ENCODE measurements at places on chromosomes 5 and 9.

DNA sequence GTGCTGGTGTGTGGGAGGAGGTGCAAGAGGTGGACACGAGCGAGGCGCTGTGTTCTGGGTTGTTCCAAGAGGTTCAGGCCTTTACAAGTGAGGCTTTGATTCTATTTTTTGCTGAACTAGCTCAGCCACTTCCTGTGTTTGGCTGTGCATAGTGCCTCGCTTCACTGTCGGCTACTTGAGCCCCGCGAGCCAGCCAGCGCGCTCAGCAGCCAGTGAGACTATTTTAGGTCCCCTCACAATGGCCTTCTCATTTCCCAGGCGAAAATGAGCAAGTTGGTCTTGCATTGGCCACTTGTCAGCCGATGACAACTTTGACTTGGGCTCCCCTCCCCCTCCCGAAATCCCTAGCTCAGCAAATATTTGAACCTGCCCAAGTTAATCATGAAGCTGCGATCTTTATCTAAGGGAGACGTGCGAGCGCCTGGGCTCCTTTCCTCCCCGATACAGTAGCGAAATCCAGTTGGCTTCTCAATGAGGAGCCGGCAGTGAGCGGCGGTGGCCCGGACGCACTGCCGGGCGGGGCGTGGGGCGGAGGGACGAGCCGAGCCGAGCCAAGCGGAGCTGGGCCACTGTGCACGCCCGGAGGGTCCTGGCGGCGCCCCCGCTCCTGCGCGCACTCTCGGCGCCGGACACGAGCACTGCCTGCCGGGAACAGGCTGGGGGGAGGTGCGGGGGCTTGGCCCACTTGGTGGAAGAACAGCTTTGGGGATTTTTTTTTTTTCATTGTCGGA, 72.6 kb downstream of the PIK3R1 start:
- DNase-seq = peak; percentile 41

DNA sequence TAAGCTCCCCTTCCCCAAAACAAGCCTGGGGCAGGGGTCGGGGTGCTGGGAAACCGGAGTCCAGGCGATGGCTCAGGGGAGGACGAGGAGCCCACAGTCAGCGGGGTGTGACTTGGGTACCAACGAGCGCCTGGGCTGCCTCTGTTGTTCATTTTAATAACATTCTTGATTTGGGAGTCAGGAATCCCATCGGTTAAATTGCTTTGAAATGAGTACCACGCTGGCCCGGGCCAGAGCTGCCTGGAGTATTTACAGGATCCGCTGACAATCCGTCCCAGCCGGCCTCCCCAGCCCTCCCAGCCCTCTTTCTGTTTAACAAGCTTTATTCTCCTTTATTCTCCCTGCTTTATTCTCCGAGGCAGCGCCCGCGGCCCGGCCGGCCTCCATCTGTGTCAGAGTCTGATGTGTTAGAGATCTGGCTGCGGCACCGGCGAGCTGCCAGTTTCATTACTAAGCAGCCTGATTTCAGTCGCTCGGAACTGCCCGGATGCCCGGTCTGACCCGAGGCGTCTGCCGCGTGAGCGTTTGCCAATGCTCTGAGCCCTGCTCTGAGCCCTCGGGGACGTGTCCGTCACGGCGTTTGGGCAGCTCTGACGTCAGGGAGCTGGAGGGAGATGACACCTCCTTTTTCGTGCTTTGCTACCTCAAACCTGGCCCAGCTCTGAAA, 16.5 kb upstream of the QRFP start:
- no peak for DNase-seq

DNA sequence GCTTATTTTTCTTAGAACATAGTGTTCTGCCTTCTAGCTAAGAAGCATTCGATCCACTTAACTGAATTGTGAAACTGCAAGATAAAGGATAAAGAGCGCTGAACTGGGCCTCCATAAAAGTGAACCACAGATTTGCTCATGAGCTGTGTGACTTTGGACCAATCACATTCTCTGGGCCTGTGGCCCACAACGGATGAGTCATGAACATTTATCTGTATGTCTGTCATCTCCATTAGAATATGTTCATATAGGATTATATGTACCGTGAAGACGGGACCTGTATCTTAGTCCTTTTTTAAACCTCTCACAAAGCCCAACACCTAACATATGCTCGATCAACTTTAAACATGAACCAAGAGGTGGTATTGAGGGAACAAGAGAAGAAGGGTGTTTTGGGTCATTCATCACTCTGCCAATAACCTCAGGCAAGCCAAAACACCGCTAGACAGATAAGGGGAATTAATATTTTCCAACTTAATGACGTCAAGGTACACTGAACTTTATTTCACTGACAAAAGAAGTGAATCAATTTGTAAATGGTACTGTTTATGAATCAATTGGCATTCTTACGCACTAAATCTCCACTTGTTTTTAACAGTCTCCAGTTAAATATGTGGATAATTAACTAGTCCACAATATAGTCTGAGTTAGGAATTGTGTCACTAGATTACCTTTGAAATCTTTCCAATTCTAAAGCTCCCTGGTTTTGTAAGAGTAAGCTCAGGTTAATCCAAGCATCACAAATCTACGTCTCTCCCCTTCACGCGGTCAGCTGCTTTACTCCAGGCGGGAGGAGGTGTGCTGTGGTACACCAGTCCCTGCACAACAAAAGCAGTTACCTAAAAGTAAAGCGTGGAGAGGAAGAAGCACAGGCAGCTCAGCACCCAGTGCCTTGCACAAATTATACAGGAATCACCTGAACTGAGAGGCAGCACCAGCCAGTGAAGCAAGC, 1.6 kb downstream of the TMEM245 start:
- peak; percentile 32 for DNase-seq

DNA sequence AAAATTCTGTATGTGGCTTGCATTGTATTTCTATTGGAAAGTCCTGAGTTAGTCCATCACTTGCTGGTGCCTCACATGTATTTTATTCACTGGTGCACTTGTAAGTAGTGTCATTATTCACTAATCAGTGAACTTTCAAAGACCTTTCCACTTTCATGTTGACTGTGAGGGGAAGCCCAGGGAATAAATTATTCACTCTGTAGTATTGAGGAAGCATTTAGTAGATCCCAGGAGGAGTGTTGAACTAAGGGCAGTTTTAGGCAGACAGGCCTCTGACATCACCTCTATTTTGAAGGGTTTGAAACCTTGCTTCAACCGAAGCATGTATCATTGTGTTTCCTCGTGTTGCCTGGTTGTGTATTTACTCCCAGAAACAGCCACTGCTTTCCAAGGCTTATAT, 705.4 kb upstream of the RIOK2 start:
- no peak for DNase-seq

DNA sequence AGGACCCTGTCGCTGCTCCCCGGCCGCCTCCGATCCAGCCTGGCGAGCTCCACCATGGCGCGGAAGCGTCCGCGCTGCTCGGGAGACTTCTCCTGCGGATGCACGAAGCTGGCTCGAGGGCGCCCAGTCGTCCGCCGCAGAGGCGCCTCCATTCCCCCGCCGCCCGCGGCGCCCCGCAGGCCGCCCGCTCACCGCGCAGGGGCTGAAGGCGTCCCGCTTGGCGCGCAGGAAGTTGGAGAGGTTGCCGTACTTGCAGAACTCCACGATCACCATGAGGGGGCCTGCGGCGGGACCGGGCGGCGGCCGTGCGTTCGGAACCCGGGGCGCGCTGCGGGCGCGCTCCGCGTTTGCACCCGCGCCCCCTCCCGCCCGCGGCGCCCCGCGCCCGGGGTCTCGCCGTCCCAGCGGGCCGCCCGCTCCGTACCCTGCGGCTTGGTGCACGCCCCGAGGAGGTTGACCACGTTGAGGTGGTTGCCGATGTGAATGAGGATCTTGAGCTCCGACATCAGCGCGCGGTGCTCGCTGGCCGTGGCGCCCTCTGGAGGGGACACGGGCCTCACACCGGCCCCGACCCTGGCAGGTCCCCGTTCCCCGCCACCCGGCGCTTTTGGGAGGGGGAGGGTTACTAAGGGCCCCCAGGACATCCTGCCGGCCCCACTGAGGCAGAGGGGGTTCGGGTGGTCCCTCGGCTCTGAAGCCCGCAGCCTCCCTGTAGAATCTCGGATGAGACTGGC, 27.7 kb upstream of the SCGB3A1 start:
- no peak for DNase-seq

GRCh38 chr9:126417043-126417442, 90.4 kb downstream of the MVB12B start:
- no peak for DNase-seq

DNA sequence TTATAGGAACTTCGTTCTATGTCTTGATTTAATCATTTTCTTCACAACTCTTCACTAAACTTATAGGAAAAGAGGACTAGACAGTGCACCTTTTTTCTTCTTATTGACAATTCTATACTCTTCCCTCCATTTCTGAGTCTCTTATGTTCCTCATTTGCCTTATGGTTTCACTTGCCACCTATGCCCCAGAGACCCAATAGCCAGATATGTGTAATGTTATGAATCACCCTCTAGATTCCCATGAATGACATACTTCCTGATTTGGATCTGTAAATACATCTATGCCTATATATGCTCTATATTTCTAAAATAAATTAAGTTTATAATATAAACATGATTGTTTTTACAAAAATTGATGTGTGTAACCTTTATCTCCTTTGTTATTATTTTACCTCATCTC, 514.1 kb upstream of the MEF2C start:
- DNase-seq = no peak

DNA sequence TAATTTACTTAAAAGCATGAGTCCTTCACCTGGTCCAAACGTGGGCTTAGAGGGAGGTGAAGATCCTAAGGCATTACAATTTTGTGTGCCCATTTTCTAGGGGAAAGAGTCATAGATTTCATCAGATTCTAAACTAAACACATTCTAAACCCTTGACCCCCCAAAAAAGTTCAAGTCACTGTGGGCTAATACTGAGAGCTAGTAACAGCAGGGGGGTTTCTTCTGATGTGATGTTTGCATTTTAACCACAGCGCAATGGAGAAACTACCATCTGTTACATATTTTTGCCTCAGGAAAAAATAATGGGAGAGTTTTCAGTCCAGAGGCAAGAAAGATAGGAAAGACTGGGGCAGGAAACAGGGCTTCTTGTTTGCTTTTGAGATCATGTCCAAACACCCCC, 110.8 kb upstream of the SLC1A3 start:
- no peak for DNase-seq

DNA sequence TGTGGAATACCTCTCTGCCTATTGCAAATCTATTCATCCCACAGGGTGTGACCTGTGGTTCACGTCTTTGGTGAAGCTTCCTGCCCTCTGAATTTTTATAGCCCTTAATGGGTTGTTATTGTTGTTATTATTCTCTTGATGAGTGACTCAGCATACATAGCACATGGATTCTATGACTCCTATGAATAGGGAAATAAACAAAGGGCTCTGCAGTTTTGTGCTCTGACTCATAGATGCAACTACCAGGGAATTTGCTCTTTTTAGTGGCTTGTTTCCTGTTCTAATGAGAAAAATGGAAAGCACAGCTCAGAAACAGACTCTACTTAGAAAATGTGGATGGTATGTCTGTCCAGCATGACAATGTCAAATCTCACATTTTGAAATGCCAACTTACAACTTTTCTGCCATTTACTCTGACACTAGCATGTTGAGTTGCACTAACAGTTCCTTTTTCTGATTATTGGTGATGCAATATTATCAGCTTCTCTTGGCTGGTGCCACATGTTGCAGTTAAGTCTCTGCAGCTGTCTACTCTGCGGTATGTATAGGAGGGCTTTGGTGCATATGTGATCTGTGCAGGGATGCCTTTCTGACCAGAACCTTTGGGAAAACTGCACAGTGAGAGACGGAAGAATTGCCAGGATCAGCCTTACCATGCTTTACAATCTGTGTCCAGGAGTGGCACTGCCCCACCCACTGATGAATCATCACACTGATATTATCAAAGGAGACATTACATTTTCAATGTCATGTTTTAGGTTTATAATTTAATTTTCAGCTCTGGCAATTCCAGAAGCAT, 996.4 kb upstream of the WWC1 start:
- no peak for DNase-seq

DNA sequence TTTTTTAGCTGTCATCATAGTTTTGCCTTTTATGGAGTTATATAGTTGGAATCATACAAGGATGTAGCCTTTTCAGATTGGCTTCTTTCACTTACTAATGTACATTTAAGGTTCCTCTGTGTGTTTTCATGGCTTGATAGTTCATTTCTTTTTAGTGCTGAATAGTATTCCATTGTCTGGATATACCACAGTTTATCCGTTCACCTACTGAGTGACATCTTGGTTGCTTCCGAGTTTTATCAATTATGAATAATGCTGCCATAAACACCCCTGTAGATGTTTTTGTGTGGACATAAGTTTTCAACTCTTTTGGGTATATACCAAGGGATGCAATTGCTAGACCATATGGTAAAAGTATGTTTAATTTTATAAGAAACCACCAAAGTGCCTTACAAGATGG, 136.3 kb downstream of the NR3C1 start:
- DNase-seq = no peak
